ENCODE measurements at places on chromosomes 5 and 9.
A peak's percentile ranks its signal among the peaks of the same experiment; 100 is the strongest.

DNA sequence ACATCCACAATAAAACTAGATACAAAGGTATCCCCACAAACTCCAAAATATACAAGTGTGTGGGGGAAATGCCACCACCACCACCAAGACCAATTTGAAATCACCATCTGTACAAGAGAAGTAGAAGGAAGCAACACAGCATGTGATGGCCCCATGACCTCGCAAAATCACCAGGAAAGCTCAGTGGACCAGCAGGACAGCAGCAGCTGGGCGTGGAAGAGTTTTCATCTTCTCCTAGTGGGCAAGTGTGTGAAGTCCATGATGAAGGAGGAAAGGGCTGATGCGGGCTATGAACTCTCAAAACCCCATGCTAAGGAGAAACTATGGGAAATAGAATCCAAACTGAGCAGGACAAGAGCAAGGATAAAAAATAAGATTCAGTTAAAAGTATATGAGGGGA is 58.1 kb downstream of the GOLPH3 start:
- DNase-seq = no peak

DNA sequence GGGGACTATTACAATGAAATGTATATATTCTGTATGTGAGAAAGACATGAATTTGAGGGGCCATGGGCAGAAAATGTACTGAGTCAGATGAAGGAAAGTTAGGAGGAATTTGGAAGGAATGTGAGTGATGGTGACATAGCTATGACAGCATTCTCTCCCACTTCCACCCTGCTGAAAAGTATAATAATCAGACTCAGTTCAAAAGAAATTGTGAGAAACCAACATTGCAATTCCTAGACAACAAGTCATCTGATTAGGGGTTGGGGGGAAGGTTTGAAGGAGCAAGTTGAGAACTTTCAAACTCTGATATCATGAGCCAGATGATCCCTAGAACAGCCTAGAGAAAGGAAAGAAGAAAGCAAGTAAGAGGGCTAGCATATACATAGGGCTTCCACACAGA is 370.6 kb downstream of the DMRTA1 start:
- peak; percentile 10 for DNase-seq

DNA sequence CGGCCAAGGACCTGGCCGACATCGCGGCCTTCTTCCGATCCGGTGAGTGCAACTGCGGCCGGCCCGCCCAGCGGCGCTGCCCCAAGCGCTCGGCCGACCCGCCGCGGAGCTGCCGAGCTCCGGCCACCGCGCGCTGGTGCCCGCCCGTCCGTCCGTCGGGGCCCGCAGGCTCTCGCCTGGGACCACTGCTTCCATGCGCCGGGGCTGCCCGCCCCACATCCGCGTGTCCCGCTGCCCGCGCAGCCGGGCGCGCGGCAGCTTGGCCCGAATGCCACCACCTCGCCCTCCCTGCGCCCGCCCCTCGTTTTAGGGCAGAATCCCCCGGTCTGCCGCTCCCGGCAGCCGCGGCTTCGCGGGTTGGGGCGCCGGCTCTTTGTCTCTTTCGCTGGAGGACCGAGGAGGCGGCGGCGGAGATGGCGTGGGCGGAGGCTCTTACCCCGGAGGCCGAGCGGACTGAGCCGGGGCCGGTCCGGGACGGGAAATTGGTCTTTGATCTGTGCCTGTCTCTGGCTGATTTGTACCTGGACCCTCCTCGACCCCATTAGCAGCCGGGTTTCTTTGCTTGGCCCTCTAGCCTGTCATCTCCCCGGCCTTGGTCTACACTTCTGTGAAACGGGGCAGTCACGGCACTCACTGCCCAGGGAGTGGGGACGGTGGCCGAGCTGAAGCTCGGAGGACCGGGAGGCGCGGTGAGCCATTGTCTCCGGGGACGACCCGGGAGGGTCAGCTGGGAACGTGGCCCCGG is 871 bp downstream of the TRIO start:
- no peak for DNase-seq

DNA sequence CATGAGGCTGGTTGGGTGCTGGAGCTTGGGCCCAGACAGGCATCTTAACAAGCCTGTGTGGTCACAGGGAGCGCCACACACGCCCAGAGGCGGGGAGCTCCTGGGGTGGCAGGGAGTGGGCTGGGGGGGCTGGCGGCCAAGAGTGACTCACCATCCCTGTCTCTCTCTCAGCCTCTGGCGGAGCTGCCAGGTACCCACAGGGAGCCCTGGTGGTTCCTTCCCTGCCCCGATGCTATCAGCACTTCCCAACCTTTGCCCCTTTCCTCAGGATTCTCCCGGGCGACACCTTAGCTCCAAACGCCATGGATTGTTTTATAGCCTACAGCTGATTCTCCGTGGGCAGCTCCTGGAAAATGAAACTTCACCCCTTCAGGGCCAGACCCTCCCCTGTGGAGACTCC is 5.5 kb downstream of the SLC9A3 start:
- no peak for DNase-seq

DNA sequence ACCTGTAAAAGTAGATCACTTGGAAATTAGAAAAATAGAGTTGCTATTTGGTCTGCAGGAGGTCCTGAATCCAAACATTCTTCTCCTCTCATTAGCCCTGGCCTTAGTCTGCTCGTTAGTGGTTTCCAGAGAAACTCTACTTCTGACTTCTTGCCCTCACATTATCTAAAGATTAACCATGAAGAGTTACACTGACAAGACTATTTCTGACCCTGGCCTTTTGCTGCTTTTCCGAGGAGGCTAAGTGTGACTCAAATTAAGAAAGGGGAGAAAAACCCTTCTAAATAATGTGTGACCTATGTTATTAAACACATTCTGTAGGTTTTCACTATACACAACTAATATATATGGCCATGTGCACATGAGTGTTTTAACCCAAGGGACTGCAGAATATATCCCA is 302.4 kb downstream of the RAB3C start:
- DNase-seq = no peak

- DNase-seq = no peak
These were observed 75.8 kb upstream of the CDH12 start for GRCh38 chr5:22928821-22929482.
